ENCODE measurements at places on chromosomes 2 and 18.

- no peak for DNase-seq
These were observed 117.1 kb upstream of the SP5 start for GRCh38 chr2:170598067-170598395.

DNA sequence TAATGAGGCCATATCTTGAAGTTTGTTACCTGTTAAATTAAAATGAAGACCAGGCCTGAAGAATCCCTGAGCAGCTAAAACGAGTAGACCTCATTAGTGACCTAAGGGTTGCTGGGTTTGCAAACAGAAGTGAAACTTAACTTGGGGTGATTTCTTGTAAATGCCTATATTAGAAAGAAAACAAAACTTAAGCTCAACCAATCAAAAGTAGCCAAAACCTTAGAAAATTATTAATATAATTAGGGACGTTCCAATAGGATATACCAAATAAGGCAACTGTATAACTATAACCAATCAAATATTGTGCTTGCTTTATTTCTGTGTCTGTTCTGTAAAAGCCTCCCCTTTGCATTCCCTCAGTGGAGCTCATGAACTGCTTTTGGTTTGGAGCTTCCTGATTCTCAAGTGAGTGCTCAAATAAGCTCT, 137.9 kb upstream of the VRK2 start:
- DNase-seq = no peak

- no peak for DNase-seq
These were observed 195.0 kb downstream of the BCL11A start for GRCh38 chr2:60358476-60358875.

DNA sequence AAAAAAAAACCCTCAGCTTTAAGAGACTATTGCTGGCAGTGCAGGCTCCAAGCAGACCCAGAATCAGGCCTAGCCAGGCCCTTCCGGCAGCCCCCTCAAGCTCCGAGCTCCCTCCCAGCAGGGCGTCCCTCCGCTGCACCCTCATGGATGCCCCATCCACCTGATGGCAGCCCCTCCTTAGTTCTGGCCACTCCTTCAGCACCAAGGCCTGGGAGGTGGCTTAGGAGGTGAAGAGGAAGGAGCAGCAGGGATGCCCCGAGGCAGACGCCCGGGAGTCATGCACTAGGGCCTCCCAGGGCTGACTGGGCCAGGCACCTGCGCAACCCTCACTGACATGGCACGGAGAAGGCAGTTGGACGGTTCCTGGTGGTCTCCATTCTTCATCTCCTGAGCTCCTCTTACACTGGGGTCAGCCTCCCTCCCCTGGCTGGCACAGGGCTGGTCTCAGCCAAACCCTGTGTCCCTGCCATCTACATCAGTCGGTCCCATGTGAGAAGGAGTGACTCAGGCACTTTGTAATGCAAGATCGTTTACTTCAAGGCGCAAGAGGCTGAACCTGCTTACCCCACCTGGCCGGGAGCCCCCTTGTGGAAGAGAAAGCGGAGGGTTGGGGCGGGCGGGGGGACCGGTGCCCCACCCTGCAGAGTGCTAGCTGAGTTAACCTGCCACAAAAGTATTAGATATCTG, 53.5 kb upstream of the ID2 start:
- no peak for DNase-seq

DNA sequence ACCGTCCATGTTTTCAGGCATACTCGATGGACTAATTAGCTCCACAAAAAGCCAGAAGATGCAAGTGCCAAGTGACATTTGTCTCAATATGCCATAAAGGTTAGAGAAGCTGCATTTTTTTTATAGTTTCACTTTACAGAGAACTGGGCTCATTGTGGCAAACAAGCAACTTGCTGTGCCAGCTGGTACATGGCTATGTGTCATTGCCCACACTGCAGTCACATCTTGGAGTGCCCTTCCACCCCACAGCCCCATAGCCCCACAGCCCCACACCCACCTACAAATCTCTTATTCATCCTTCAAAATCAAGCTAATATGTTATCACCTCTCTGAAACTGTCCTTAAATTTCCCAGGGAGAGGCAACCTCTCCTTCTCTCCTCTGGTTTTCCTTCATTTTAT, 451.9 kb downstream of the ARHGAP15 start:
- no peak for DNase-seq

Measured in stimulated activated CD8-positive, alpha-beta memory T cell treated with anti-CD3 and anti-CD28 coated beads, Interleukin-4, amount 100 ng/mL, for 1 hour (primary cell).